ENCODE measurements at places on chromosomes 1 and 21.

DNA sequence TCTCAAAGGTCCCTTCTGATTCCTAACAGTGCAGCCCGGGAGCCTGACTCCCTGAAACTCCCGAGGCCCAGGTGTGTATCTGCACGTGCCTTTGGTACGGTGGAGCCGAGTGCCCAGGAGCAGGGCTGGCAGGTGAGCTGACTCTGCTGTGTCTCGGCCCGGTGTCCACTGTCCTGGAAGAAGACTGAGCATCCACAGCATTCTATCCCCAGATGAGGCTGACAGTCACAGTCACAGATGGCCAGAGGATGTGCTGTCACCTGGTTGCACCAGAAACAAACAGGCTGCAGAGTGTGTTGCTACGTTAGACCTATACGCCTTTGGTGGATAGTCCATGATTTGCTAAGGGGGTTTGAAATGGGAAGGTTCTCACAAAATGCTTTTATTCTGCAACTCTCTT, 9.8 kb downstream of the ETV3L start:
- DNase-seq: no peak

DNA sequence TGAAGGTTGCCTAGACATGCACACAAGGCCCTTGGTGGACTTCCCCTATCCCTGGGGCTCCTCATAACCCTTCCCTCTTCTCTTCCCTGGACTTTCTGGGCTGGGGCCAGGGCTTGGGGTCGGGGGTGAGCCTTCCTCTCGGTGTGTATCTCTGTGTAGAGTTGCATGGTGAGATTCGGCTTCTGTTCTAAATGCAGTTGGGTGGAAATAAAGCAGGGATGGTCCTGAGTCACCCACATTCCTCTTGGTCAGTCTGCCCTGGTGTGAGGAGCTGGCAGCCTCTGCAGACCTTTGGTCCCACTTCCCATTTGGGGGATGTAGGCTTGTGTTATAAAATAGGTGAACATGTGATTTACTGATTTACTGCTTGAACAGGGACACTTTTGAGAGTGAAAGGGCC, 38.0 kb downstream of the ADARB1 start:
- DNase-seq: no peak

DNA sequence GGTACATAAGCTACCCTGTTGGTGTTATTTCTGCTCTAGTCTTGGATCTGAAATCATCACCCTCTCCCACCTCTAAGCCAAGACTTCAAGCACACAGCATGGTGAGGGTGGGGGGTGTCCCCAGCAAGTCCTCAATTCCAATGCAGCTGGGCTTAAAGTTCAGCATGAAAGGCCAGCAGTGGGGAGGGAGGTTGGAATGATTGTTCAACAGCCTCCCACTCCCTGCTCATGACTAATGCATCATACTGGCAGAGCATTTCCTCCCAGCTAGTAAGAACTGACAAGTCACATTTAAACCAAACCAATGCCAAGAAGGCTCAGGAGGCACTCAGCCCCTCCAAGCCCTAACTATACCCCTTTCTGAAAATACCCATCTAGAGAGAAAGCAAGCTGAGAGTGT, 50.1 kb downstream of the TIAM1 start:
- no peak for DNase-seq

DNA sequence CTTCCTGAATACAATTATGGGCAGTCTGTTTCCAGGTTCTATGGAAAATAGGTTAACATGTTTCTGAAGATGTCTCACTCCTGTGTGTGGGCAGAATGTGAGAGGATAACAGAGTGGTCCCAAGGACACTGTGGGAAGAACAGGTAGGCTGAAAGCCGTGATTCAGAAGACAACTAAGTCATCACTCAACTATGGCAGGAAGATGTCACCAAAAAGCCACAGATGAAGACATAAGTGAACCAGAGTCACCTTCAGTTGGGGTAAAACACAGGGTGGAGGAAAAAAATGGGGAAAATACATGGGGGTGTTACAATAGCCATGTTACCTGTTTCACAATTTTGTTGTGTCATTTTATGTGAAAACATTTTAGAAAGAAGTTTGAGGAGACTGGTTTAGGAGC, 75.1 kb downstream of the UCHL5 start:
- no peak for DNase-seq

DNA sequence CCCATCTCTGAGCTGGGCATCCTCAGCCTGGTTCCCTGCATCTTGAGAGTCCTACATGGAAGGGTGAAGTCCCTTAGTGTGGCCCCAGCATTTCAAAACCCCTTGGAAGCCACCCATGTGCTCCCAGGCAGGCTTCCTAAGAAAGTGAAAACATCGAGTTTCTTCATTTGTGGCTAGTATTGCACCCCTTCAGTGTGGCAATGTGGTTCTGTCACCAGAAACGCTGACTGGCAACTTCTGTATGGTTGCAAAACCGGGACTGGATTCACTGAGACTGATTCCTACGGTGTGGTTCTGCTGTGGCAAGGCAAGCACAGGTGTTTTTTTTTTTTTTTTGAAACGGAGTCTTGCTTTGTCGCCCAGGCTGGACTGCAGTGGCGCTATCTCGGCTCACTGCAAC, 9.0 kb upstream of the IFNGR2 start:
- no peak for DNase-seq

- DNase-seq: no peak
Observed at GRCh38 chr21:37758982-37759381, 157.3 kb downstream of the KCNJ6 start.

- DNase-seq: no peak
Observed at GRCh38 chr1:70966018-70966638, 81.5 kb downstream of the PTGER3 start.

DNA sequence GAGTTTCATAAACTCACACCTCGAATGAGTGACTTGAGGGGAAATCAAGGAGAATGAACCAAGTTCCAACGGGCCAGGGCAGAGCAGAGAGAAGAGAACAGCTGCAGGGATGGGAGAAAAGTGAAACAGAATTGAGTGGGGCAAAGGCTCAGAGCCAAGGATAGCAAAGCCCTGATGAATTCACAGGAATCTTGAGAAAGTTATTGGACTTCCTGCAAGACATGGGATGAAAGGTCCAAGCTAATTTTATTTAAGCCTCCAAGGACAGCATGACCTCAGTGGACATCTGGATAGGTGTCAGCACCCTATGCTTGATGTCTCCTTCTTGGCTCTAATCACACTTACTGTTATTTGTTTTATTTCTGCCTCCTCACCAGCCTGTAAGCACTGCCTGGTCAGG, 43.0 kb upstream of the RAVER2 start:
- no peak for DNase-seq

DNA sequence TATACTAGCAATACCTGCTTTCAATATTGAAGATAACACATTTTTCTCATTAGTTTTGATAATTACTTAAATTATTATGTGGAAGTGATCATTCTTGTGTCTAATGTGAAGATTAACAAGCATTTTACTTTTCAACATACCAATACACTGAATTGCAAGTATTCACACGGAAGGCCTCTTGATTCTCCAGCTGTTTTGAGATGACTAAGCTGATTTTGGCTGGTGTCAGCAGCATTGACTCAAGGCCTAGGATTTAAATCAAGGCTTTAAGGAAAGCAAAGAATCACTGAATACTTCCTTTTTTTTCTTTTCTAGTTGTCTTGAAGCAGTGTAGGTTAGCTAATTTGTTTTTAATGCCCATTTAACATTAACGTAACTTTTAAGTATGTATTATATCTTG, 373.7 kb downstream of the SRGAP2C start:
- DNase-seq: no peak

DNA sequence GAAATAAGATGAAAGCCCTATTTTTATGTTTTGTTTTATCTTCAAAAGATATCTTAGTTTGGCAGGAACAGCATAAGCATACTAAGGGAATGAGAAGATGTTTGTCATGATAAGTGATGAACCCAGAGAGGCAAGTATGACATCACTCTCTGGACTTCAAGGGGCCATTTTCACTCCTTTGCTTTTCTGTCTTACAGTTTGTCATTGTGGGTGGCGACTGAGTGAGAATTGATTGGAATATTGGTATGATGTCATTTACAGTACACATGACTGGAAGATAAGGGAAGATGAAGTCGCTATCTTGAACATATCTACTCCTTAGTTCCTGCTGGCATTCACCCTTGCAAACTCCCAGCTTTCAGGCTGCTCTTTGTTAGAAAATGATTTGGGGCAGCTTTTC, 258.1 kb upstream of the RAB4A start:
- no peak for DNase-seq

- no peak for DNase-seq
Observed at GRCh38 chr1:70143048-70143659, 62.2 kb downstream of the LRRC40 start.

GRCh38 chr1:222240536-222241181, 307.2 kb downstream of the HHIPL2 start:
- DNase-seq: no peak

DNA sequence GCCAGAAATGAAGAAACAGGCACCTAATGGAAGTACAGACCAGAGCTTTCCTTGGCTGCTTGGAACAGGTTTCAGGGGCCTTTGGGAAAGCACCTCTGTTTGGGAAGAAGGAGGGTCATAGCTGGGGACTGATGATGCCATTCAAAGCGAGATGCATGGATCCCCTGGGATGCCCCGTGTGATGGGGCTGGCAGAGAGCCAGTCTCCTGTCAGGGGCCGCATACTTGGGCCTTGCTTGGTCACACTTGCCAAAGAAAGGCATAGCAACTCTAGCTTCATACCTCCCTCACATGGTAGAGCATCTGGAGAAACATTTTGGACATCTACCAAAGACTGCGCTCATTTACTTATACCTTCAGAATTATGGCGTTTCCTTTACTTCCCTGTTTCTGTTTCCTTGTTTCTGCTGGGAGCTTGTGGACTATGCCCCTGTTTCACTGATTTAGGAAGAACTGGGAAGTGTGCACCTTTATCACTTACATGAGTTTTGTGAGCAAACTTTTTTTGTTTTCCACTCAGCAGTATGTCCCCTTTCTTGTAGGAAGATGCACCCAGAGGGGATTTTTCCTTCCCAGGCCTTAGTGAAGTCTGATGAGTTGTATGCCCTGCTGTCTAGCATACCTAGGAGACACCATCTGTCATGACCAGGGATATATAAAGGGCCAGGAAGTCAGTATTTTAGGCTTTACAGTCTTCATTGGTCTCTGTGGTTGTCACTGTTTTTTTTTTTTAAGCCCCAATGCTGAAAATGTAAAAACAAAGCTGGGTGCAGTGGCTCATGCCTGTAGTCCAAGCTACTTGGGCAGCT, 19.8 kb upstream of the ST3GAL3 start:
- no peak for DNase-seq

- DNase-seq: no peak
Observed at GRCh38 chr1:186829686-186830587, 1.2 kb downstream of the PLA2G4A start.

DNA sequence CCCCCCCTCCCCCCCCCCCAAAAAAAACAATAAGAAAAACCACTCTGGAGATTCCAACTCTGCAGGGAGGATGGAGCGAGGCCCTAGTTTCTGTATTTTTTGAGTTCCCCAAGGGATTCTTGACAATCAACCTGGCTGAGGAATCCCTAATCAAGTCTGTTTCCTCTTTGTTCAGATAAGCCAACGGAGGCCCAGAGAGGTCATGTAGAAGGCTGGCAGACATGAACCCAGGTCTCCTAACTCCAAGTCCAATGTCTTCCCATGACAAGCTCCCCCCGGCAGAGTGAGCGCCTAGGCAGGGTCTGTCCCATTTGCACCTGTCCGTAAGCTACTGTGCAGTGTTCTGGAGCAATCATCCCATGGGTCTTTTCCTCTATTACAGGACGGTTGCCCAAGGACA, 39.5 kb downstream of the LRRC71 start:
- no peak for DNase-seq

GRCh38 chr1:165344736-165345135, 11.8 kb downstream of the LMX1A start:
- DNase-seq: no peak

DNA sequence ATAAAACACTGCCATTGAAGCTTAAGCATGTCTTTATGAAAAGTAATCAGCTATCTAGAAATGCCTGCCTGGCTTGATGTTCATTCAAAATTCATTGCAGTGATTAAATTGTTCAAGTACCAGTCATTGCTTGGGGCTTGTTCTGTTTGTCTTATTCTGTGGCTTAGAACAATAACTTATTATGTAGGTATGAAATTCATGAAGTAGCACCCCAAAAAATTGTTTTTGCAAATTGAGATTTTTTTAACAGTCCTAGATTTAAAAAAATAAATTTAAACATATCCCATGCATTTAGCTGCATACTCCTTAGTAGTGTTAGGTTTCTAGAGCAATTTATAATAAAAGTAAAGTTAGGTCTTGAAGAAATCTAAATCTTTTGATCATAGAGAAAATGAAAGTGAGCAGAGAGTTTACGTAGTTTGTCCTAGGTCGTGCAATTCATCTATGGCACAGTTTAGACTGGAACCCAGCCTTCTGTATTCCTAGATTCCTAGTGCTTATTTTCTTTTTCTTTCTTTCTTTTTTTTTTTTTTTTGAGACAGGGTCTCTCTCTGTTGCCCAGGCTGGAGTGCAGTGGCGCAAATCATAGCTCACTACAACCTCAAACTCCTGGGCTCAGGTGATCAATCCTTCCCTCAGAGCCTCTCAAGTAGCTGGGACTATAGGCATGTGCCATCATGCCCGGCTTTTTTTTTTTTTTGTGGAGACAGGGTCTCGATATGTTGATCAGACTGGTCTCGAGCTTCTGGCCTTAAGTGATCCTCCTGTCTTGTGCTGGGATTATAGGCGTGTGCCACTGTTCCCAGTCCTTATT, 9.3 kb downstream of the MIER1 start:
- no peak for DNase-seq

DNA sequence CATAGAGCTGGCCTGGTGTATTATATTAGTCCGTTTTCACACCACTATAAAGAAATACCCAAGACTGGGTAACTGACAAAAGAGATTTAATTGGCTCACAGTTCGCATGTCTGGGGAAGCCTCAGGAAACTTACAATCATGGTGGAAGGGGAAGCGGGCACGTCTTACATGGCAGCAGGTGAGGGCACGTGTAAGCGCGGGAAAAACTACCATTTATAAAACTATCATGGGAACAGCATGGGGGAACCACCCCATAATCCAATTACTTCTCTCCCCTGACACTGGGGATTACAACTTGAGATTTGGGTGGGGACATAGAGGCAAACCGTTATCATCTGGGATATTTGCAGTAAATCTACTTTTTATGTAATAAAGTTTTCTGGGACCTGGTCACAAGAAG, 6.8 kb downstream of the IER5 start:
- DNase-seq: no peak

GRCh38 chr1:67753776-67754525, 69.0 kb downstream of the GADD45A start:
- no peak for DNase-seq

- DNase-seq: no peak
Observed at GRCh38 chr1:26771643-26772321, 16.0 kb upstream of the PIGV start.

DNA sequence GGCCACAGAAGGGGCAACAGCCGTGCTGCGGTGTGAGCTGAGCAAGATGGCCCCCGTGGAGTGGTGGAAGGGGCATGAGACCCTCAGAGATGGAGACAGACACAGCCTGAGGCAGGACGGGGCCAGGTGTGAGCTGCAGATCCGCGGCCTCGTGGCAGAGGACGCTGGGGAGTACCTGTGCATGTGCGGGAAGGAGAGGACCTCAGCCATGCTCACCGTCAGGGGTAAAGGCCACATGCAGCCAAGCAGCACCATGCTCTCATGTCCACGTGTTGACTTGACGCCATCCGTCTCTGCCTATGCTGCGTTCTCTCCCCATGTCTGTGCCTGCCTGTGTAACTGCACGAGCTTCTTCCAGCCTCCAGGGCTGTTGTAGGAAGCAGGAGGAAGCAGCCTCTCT, 85.5 kb downstream of the OBSCN start:
- no peak for DNase-seq

GRCh38 chr21:25708467-25709065, 26.1 kb downstream of the ATP5PF start:
- DNase-seq: peak; percentile 25
